Adrenal gland (tissue), 19 donors: ENCODE measurements at places on chromosomes 11 and 22.

DNA sequence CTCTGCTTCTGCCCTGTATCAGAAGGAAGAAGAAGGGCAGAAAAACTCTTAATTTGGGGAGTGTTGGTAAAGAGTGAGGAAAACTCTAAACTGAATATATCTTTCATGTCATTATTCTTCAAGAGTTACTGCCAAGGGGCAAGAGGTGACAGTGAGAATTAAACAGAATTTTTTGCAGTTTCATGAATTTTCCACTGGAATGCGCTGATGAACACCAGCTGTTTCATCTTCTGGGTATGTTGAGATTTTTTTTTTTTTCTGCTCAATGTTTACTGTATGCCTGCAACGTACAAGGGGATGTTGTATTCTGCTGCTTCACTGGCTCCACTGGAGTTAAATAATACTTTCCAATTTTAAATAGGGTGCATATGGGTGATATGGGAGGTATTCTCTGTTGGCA lies 117.8 kb downstream of the FAM76B start:
- no peak for DNase-seq

DNA sequence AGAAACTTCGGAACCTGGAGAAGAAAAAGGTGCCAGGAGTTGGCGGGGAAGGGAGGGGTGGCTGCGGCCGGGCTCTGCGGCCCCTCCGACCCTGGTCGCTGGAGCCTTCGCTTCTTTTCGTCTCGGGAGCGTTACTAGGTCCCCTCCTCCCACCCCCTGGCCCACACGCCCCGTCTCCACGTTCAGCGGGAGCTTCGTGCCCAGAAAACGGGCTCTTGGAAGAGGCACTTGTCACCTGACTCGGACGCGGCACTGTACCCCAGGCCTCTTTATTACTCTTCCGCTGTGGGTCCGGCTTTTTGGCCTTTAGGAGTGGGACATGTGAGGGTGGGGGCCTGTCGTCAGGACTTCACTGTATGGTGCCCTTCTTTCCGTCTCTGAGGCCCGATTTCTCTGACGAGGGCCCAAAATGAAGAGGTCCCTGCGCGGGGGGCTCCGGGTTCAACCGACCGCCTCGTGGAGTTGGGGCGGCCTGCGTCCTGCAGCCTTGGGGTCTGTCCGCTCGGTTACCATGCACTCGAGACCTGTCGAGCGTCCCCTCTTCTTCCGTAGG lies 1.2 kb downstream of the CAPRIN1 start:
- DNase-seq: no peak

GRCh38 chr11:60774726-60775125 lies 10.4 kb upstream of the MS4A10 start:
- no peak for DNase-seq

- DNase-seq: no peak
Observed at GRCh38 chr11:130465263-130465662, 16.8 kb downstream of the ADAMTS15 start.

DNA sequence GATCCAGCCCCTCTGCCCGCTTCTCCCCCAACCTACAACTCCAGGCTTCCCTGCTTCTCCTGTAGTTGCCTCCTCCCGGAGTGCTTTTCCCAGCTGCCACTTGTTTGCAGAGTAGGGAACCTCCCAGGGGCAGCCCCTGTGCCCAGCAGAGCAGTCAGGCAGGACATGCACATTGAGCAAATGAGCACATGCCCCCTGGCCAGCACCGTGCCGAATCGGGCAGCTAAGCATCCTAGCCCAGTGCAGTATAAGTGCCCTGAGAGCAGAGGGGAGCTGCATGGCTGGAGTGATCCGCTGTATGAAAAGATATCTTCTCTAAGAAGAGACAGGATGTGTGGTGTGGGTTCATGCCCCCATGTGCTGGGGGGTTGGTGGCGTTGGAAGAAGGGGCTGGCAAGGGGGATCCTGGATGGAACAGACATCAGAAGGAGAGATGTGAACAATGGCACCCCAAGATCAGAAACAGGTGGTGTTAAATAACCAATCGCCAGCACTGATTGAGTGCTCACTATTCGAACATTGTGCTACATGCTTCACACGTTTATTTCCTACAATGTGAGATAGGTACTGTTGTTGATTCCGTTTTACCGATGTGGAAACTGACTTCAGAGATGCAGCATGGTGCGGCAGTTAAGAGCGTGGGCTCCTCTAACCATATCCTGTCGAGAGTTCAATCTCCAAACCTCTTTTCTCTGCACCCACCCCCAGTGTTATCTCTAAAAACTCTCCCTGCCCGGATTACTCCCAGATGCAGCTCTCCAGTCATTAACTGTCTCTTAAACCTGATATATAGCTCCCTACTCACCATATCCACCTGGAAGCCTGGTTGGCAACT lies 1.2 kb downstream of the AIP start:
- no peak for DNase-seq

- DNase-seq: peak; percentile 52
Observed at GRCh38 chr22:27667121-27667843, 134.3 kb downstream of the MN1 start.

- no peak for DNase-seq
Observed at GRCh38 chr11:129686269-129686668, 129.4 kb upstream of the TMEM45B start.

DNA sequence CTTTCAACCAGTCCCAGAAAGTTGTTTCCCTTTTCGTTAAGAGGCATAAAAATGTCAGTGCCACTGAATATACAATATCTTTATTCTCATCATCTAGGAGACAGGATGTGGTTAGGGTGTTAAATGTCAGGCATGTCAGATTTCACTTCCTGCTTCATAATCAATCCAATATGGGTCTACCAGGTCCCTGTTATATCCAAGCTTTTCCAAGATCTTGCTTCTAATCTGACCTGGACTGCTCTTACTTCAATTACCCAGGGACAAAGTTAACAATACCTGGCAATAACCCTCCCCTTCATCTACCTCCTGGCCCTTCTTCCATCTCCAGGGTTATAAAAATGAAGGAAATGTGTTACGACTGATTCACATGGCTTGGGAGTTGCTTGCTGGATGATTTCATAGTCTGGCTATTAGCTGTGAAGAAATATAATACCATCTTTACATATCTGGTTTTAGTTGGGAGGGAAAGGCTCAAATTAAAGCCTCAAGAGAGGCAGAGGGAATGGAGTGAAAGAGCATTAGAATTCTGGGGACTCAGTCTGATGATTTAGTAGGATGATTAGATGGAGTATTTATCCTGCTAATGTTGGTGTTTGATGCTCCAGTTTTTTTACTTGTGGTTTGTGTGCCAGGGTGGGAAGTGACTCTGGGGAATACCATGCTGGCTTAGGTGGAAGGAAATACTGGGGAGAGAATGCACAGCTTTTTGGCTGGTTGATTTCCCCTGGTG lies 534.3 kb downstream of the ETS1 start:
- no peak for DNase-seq
